ENCODE measurements at places on chromosomes 5 and 9.

- no peak for DNase-seq
These were observed 93.9 kb downstream of the BOD1 start for GRCh38 chr5:173522518-173522917.

DNA sequence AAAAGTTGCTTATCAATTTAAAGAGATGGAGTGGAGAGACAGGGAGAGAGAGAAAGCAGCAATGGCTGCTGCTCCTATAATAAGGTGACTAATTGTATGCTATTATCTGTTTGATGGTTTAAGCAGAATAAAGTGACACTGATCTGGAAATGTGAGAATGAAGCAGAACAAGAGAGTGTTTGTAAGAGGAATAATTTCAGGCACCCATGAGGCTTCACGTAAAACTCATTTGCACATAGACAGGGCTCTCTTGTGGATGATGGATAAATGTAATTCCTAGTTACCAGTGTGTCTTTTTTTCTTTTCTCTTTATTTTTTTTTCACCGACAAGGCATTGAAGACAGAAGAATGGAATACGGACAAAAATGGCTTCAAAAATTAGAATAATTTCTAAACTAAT is 228.8 kb upstream of the TYRP1 start:
- no peak for DNase-seq

DNA sequence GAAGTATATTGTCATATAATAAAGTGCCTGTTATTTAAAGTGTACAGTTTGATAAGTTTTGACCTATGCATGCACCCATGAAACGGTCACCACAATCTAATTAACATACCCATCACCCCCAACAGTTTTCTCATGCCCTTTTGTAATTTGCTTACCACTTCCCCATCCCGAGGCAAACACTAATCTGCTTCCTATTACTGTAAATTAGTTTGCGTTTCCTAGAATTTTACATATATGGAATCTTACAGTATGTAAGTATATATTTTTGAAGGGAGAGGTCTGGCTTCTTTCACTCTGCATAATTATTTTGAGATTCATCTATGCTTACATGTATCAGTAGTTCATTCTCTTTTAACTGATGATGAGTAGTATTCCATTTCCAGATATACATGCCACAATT is 56.5 kb downstream of the AMBP start:
- no peak for DNase-seq

- DNase-seq: no peak
These were observed 500.1 kb downstream of the GABRG2 start for GRCh38 chr5:162567644-162568043.

- DNase-seq: no peak
These were observed 66.3 kb downstream of the RCL1 start for GRCh38 chr9:4859035-4859434.

DNA sequence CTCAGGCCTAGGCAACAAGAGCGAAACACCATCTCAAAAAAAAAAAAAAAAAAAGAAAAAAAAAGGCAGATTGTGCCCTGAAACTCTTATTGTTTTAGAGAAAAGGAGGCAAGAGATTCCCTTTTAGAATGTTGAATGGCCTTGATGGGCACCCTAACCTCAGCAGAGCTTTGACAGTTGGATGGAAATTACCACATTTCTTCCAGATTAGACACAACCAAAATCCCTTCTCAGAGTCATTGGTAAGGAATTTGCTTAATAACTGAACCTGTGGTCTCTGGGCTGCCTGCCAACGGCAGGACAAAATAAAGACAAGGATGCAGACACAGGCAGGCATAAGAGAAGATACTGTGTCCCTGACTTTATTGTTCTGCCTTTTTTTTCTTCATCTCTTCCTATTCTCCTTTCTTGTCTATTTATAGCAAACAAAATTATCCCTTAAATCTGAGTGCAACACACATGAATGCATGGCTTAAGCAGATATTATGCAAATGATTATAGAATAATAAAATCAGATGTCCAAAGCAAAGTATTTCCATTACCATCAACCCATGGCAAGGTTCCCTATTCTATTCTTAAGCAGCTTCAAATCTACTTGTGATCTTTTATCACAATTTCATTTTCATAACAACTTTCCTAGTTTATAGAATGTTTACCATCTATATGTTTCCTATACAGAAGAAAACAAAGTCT is 37.3 kb upstream of the TRIO start:
- DNase-seq: no peak

- DNase-seq: no peak
These were observed at the start of gene CXXC5 for GRCh38 chr5:139648205-139649081. CXXC5 (plus strand) TSS chr5:139648349; CDS start chr5:139680524, 32,175 bp downstream.

DNA sequence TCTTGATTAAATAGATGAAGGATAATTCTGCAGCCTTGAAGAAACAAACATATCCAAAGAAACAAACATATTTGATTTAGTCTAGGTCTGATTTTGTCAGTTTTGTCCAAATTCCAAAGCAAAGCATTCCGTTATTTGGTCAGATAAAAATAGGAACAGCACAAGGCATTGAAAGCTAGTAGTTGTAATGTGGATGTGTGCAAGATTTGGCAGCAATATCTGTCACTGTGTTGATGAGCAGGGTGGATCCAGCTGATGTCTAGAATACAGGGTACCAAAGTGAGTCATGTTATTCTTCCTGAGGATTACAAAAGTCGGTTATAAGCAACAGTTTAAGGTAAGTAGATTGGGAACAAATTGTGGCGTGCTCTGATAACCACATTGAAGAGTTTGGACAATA is 69.3 kb upstream of the PLPPR1 start:
- DNase-seq: no peak

DNA sequence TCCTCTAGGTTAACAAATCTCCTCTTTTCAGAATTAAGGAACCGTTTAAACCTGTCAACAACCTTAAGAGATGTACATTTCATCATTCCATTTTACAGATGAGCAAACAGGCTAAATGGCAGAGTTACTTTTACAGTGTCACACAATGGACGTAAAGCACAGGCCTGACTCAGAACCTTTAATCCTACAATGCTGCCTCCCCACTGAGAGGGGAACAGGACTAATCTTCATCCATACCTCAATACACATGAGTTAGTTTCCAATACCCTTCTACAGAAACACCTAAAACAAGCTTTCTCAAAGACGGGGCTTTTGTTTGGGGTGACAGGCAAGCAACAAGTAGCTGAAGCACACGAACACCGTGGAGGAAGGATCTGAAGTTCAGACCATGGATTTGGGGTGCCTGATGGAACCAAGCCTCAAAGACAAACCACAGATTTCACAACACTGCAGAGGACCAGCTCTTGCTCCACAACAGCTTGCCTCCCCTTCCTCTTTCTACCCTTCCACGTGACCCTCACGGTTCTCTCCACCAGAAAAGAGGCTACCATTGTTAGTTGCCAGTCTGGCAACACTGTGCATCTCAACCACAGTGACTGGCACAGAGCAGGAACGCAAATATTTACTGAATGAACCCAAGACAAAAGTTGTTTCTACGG is 1.8 kb downstream of the RNF130 start:
- DNase-seq: no peak

DNA sequence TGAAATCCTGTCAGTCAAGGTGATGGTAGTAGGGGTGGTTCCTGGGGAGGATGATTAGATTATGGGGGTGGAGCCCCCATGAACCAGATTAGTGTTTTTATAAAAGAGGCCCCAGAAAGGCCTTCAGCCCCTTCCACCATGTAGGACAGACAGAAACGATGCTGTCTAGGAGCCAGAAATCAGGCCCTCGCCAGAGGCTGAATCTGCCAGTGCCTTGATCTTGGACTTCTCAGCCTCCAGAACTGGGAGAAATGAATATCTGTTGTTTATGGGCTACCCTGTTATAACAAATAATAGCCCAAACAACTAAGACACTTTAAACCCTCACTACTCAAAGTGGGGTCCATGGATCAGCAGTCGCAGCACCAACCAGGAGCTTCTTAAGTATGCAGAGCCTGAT is 20.2 kb upstream of the FOXB2 start:
- no peak for DNase-seq

DNA sequence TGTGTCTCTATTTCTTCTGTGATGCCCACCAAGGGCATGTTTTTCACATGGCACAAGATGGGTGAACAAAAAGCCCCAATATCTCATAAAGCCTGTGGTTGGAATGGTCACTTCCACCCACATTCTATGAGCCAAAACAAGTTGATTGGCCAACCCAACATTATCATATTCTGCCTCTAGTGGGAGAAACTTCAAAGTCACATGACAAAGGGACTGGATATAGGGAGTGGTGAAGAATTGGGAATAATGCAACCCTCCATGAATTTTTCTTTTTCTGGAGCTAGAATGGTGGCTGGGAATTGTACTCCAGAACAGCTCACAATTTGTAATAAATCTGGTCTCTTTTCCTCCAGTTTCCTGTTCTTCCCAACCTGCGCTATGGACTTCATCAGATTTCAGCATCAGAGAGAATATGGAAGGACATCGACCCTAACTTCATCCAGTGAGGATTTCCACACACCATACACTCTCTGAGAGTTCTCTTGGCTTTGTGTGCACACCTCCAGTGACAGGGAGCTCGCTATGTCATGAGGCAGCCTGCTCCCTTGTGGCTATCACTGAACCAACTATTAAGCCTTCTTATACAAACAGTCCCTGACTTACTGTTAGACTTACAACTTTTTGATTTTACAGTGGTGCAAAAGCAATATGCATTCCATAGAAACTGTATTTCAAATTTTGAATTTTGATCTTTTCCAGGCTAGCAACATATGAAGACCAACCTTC is 12.0 kb upstream of the B4GALT1 start:
- no peak for DNase-seq

DNA sequence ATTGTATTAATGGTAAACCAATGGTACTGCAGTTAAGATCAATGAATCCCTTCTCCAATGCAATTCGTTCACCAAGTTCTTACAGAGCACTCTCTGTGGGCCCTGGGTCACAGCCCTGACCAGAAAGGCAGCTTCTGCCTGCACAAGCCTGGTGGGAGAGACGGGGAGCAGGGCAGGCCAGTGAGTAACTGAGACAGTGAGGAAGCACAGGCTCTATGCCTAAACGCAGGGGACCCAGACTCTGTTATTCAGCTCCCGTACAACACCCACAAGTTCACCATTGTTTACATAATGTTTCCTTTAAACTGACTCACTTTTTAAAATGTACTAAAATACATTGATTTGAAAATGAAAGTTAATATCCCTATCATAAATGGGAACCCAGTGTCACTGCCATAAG is 40.5 kb upstream of the CTSL start:
- DNase-seq: no peak

GRCh38 chr5:44390351-44390750 is 1.1 kb upstream of the FGF10 start:
- DNase-seq: no peak

GRCh38 chr5:43017428-43017815 is 22.7 kb downstream of the ANXA2R start:
- DNase-seq: no peak

GRCh38 chr5:136886608-136887007 is 521.3 kb upstream of the TRPC7 start:
- no peak for DNase-seq

- no peak for DNase-seq
These were observed 117.7 kb downstream of the MRPL36 start for GRCh38 chr5:1681955-1682354.

GRCh38 chr5:157744051-157745011 is 819 bp downstream of the LSM11 start:
- DNase-seq: no peak

DNA sequence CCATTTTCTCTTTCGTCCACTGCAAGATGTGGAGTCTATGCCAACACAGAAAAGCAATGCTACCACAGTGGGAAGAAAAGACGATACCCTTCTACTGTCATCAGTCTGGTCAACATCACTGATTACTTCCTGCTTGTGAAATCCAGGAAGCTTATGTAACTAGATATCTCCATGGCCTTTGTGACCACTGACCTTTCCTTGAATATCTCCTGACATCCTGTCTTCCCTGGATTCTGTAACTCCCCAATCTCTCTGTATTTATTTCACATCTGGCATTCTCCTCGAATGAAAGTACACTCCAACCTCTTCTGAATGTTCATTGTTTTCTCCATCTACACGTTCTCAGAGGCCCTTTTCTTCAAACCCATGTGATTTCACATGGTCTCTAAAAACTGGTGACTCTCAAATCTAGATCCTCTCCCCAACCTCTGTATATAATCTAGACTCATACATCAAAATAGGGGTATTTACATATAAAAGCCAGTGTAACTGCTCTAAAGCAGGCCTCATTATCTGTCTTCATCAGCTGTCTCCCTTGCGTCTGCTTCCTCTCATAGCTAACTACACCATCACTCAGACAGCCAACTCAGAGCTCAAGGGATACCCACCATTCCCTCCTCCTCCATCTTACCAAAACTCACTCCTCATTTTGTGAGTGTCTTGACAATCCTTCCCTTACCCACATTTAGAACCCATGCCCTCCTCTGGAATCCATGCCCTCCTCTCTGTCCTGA is 156.8 kb downstream of the SEMA5A start:
- no peak for DNase-seq

GRCh38 chr9:36025746-36026145 is 11.0 kb upstream of the RECK start:
- DNase-seq: no peak

DNA sequence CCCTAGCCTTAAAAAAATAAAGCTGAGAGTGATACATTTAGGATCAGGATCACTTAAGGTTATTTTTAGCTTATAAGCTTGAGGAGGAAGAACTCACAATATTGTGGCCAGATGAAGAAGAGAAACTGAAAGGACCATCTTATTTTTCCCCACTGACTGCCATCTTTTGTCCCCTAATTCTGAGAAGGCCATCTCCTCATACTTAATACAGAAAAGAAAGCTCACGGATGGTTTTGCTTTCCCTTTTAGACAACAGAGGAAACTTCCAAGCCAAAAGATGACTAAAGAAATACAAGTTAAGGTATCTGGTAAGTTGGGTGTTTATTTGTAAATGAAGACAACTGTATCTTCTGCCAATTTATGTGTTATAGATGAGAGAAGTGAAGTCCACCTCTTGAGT is 36.4 kb downstream of the ERAP1 start:
- DNase-seq: no peak

DNA sequence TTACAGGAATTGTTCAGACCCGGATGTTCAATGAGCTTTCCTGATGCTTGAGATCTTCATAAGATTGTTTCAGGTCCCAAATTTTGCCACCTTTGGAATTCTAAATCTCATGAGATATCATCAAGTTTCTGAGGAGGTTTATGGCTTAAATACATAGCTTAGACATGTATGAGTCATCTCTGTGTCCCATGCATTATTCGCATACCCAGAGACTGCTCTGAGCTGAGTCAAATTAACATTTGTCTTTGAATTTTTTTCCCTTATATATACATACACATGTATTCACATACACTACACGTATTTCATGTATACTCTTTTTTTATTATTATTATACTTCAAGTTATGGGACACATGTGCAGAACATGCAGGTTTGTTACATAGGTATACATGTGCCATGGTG is 744.6 kb downstream of the BRINP1 start:
- DNase-seq: no peak

- no peak for DNase-seq
These were observed 43.9 kb downstream of the PRRT1B start for GRCh38 chr9:131589124-131589711.

GRCh38 chr9:99433555-99433954 is 211.5 kb downstream of the SEC61B start:
- no peak for DNase-seq

Data from stimulated activated CD4-positive, alpha-beta T cell treated with anti-CD3 and anti-CD28 coated beads, Interleukin-1b, Interleukin-23, amount 100 ng/mL, for 1 hour (primary cell).